Nasal cavity respiratory epithelium epithelial cell of viscerocranial mucosa (primary cell): ENCODE measurements at places on chromosomes 7 and 10. TPM values are rescaled to one million over a fixed set of nuclear protein-coding genes. Genes with fewer than 3 reads are reported as not detected.

The SIRT1 gene
- 15.4 and 15.9 TPM in 2 replicates for total RNA-seq

The NACAD gene
- total RNA-seq, result 0.34 and 0.43 TPM in 2 replicates

The PHYHIPL gene
- total RNA-seq, result under 0.01 and 0.14 TPM in 2 replicates

The RBP3 gene
- not detected in 2 replicates for total RNA-seq

The MSMB gene
- 0.34 and 21.0 TPM in 2 replicates for total RNA-seq

The FAM13C gene
- total RNA-seq, result 1.00 TPM in 1 of 2 replicates, not detected in the other

The ABCA13 gene
- 0.68 and 4.9 TPM in 2 replicates for total RNA-seq

The C10orf53 gene
- total RNA-seq, result not detected in 2 replicates

The FAM185A gene
- total RNA-seq, result 7.2 and 13.0 TPM in 2 replicates

The FRMD4A gene
- total RNA-seq, result 2.1 and 8.0 TPM in 2 replicates

The ELOVL3 gene
- under 0.01 and 0.36 TPM in 2 replicates for total RNA-seq

The LAMTOR4 gene
- 37.9 and 61.5 TPM in 2 replicates for total RNA-seq

The HGF gene
- total RNA-seq, result not detected in 2 replicates

The MACC1 gene
- 38.3 and 59.4 TPM in 2 replicates for total RNA-seq

The CH25H gene
- under 0.01 and 0.21 TPM in 2 replicates for total RNA-seq

The FOXI2 gene
- not detected in 2 replicates for total RNA-seq

The PPA1 gene
- total RNA-seq, result 256 and 314 TPM in 2 replicates

The SH2D4B gene
- total RNA-seq, result under 0.01 and 0.07 TPM in 2 replicates

The TAS2R5 gene
- 1.0 and 4.4 TPM in 2 replicates for total RNA-seq

The SLK gene
- 98.4 and 119 TPM in 2 replicates for total RNA-seq

The CDNF gene
- 1.2 and 1.4 TPM in 2 replicates for total RNA-seq

The TNS3 gene
- 1.7 and 7.8 TPM in 2 replicates for total RNA-seq

The TRIM4 gene
- 23.9 and 38.2 TPM in 2 replicates for total RNA-seq

The MDH2 gene
- total RNA-seq, result 48.9 and 56.8 TPM in 2 replicates

The CCAR1 gene
- total RNA-seq, result 30.4 and 46.2 TPM in 2 replicates

The ADRB1 gene
- 1.6 and 7.9 TPM in 2 replicates for total RNA-seq

The PDE6C gene
- total RNA-seq, result not detected in 2 replicates

The NAT16 gene
- not detected in 2 replicates for total RNA-seq

The TEX36 gene
- total RNA-seq, result not detected in 2 replicates

The RADIL gene
- not detected in 2 replicates for total RNA-seq

The OR9A2 gene
- not detected in 2 replicates for total RNA-seq

The RASA4B gene
- 0.85 and 1.0 TPM in 2 replicates for total RNA-seq

The PKD1L1 gene
- under 0.01 and 0.14 TPM in 2 replicates for total RNA-seq

The HTRA1 gene
- 120 and 178 TPM in 2 replicates for total RNA-seq

The MMRN2 gene
- 0.21 and 8.9 TPM in 2 replicates for total RNA-seq

The TPST1 gene
- 23.6 and 51.4 TPM in 2 replicates for total RNA-seq

The IDI2 gene
- not detected in 2 replicates for total RNA-seq

The EBF3 gene
- total RNA-seq, result not detected in 2 replicates

The AKR1C3 gene
- total RNA-seq, result 16.7 and 149 TPM in 2 replicates
